Stimulated activated CD8-positive, alpha-beta memory T cell treated with anti-CD3 and anti-CD28 coated beads, Interleukin-12 subunit alpha, Interleukin-12 subunit beta, amount 100 ng/mL, for 4 hours (primary cell): ENCODE measurements at places on chromosomes 6 and 20.

DNA sequence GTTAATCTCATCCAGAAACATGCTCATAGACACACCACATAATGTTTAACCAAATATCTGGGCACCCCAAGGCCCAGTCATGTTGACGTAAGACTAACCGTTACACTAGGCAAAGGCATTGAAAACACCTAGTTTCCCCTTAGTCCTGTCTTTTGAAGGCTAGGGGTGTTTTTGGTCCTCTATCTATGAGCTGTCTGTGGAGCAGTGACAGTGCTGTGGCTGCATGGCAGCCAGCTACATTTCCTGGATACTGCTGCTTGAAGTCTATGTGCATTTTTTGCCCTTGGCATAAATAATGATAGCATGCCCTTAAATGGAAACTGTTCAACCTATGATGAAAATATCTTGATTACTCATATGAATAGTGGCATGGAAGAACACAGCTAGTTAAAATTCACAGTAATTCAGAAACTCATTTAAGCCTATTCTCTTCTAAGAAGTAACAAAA is 18.6 kb downstream of the FARS2 start:
- no peak for DNase-seq

DNA sequence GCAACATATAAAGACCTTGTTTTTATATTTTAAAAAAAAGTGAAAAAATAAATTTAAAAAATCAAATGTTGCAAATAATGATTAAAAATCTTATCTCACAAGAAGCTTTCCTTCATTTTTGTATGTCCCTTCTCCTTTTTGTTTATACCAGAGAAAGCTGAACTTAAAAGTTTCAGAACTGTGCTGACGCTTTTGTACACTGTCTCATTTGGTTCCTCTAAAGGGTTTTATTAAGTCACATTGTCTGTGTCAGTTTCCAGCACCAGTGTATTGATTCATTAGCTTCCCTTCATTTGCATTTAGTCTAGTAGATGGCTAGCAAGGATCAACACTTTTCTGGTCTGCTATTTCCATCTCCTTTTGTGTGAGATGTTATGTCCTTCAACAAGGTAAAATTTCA is 6.7 kb downstream of the PCED1A start:
- no peak for DNase-seq

DNA sequence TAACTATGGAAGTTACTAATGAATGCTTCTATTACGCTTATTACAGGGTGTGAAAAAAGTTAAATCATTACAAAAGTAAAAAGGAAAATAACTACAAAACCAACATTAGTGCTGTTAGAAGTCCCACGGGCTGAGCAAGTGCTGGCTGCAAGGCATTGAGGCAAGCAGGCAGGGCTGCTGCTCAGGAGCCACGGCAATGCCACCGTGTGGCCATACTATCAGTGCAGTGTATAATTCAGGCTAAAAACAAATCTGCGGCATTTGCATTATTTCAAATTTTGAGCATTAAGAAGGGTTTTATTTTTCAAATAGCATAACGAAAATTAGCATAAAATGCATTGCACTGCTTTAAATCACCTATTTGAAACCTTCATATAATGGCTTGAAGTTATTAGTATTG is 17.1 kb downstream of the IFNGR1 start:
- DNase-seq, result no peak

DNA sequence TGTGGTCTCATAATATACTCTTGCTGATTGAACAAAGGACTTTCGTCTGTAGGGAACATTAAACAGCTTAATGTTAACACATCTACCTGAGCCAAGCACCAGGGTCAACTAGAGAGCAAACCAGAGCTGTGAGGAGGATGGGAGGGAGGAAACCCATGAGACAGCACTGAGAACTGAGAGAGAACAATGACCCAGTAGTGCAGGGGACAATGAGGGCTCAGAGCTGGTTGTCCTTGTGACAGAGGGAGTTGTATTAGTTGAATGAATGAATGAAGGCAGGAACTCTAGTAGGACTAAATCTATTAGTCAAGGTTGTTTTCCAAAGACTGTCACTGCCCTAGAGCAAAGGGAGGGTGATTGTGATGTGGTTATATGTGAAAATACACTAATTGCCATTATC is 28.2 kb upstream of the GSTA4 start:
- no peak for DNase-seq

DNA sequence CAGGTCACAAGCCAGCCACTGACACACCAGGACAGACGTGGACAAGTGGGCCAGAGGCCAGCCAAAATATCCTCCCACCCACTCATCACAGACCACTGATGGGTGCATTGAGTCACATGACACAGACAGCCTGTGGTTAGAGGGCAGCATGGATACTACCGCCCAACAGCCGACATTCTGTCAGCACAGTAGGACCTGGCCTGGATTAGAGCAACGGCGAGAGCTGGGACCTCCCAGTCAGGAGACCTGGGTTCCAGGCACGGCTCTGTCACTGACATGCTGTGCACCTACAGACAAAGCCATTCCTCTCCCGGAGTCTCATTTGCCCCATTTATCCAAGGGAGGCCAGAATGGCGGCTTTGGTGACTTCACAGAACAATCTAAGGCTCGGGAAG is 8.0 kb downstream of the ZNF335 start:
- DNase-seq, result no peak

GRCh38 chr20:42559665-42560064 is 630.0 kb downstream of the PTPRT start:
- DNase-seq, result no peak

DNA sequence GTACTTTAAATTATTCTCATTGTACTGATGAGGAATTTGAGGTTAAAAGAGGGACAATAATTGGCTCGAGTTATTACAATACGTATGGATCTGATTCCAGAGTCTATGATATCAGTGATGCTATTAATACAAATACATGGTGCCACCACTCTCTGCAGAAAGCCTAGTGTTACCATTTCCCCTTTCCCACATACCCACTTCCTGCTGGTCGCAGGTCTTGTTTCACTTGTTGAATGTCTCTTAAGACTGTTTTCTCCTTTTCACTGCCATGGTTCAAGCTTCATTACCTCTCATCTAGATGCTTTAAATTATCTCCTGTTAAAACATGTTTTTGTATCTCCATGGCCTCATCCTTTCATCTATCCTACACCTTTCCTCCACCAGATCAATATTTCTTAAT is 62.0 kb downstream of the FHL5 start:
- no peak for DNase-seq

GRCh38 chr6:498795-499231 is 107.3 kb downstream of the IRF4 start:
- no peak for DNase-seq

GRCh38 chr6:104771258-104771832 is 88.4 kb downstream of the HACE1 start:
- DNase-seq, result no peak

DNA sequence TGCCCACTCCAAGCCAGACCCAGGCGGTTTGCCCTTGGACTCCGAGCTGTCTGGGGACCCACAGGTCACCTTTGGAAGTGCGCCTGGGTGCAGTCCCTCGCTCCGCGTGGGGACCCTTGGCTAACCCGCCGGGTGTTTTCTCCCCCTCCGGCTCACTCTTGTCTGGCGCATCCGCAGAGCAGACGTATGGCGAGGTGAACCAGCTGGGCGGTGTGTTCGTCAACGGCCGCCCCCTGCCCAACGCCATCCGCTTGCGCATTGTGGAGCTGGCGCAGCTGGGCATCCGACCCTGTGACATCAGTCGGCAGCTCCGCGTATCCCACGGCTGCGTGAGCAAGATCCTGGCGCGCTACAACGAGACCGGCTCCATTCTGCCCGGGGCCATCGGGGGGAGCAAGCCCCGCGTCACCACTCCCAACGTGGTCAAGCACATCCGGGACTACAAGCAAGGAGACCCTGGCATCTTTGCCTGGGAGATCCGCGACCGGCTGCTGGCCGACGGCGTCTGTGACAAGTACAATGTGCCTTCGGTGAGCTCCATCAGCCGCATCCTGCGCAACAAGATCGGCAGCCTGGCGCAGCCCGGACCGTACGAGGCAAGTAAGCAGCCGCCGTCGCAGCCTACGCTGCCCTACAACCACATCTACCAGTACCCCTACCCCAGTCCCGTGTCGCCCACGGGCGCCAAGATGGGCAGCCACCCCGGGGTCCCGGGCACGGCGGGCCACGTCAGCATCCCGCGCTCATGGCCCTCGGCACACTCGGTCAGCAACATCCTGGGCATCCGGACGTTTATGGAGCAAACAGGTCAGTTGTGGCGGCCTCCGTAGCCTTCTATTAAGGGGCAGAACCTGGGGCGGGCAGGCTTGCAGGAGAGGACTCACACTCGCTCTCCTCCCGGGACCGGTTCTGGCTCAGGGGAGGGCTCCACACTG is 1.1 kb downstream of the PAX1 start:
- DNase-seq, result no peak

DNA sequence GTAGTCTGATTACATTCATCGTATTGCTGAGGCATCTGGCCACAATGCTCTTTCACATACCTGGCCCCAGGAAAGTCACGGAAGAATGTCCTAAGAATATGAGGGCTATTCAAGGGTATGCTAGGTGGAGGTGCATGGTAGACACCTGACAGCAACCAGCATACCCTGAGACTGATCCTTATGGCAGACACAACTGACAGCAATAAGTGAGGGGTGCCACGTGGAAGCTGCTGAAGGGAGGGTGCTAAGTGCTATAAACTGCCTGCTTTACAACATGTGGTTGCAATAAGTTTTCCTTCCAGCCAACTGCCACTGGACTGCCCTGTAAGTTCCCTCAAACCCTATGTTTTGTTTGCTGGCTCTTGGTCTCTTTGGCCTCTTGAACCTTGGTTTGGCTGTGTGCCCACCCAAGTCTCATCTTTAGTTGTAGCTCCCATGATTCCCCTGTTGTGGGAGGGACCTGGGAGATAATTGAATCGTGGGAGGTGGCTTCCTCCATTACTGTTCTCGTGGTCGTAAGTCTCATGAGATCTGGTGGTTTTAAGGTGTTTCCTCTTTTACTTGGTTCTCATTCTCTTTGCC is 201.3 kb upstream of the MOCS1 start:
- no peak for DNase-seq

- no peak for DNase-seq
Observed at GRCh38 chr6:53939830-53940229, 145.0 kb downstream of the LRRC1 start.

DNA sequence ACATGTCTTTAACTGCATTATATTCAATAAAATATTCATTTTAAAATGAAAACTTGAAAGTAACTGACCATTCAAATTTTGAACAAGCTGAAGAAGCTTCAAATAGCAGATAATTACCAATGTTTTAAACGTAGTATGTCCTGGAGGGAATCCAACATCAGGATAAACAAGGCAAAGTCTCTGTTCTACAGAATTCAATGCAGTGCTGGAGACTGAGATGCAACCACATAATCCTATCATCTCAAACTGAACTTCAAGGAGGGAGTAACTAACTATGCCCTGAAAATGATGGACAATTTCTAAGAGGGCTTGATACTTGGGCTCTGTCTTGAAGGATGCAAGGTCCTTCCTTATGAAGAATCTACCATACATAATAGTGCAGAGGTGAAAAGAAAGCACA is 100.7 kb downstream of the PRKN start:
- DNase-seq, result no peak

DNA sequence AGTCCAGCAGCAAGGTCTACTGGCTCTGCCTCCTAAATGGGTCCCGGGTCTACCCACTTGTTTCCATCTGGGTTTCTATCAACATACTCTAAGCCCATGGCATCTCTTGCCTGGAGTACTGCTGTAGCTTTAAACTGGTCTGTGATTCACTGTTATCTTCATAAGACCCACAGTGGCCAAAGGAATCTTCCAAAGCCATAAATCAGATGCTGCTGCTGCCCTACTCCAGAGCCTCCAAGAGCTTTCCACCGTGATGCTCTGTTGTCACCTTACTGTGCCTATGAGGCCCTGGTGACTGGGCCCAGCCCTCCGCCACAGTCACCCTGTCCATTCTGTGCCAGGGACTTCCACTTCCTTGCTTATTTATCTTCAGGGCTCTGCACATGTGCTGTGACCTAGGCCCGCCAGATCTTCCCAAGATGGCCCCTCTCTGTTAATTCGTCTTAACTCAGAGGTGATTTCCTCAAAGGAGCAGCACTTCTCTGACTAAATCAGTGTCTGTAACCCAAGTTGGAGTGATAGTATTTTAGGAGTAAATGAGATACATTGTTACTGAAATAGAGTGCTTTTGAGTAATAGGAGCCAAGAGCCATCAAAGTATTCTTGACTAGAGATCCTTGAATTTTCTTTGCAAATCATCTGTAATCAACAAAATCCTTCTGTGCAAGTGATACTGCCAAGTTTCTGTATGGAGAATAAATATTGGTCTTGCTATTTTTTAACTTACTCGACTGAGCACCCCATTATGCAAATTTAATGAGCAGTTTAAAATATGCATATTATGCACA is 102.5 kb downstream of the PPP1R14C start:
- DNase-seq, result no peak

DNA sequence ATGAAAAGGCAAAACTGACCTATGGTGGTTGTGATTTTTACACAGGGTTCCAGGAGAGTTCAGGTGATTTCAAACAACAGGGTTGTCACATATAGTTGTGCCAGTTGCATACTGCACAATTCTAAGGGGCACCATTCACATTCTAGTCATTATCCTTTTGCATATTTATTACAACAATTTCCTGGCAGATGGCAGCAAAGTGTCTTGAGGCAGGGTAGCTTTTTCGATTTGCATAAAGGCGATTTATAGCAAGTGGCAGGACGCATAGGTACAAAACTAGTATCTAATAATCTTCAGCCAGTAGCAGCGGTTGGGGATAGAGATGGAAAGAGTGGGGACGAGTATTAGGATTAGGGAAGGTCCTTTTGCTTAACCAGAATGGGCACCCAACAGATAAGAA is 46.5 kb upstream of the TRAF3IP2 start:
- no peak for DNase-seq
